ENCODE measurements at places on chromosomes 7 and 10. TPM values are rescaled to one million over a fixed set of nuclear protein-coding genes. Genes with fewer than 3 reads are reported as not detected.

Gene CALHM1
- not detected for total RNA-seq

Gene SFTPA2
- not detected for total RNA-seq

Gene LRRD1
- 0.10 TPM for total RNA-seq

Gene PLPP4
- total RNA-seq = not detected

Gene CTAGE8
- total RNA-seq = 0.73 TPM

Gene SEMA3C
- 9.7 TPM for total RNA-seq

Gene CUZD1
- total RNA-seq = 0.42 TPM
